Left hindlimb (tissue), 1 donor: ENCODE measurements at places on chromosomes 5 and 9.

GRCh38 chr5:99076723-99077640, 148.2 kb upstream of the CHD1 start:
- no peak for DNase-seq

- DNase-seq: no peak
Observed at GRCh38 chr5:29218138-29218537, 1975.3 kb upstream of the CDH6 start.

DNA sequence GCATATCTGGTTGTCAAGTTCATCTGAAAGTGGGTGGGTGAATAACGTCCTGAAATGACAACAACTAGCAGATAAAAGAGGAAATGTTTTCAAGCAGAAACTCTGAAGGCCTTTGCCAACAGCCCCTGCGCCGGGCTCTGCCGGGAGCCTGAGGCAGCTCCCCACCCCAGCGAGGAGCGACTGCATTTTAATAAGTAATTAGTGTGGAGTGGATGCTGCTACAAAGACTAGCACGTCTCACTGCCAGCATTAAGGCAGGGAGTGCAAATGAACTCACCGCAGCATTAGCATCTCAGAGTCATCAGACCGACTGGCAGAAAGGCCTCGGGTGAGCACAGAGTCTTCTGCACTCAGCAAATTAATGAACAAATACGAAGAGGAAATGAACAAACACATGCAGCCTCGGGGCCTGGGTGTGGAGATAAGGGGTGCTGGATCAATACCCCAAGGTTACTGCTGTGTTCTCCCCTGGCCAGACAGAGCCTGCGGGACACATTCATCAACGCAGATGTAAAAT, 63.8 kb downstream of the VAV2 start:
- DNase-seq: no peak

GRCh38 chr5:14421851-14422250, 159.7 kb upstream of the OTULINL start:
- no peak for DNase-seq

- DNase-seq: no peak
Observed at GRCh38 chr5:173483160-173483559, 133.3 kb downstream of the BOD1 start.

DNA sequence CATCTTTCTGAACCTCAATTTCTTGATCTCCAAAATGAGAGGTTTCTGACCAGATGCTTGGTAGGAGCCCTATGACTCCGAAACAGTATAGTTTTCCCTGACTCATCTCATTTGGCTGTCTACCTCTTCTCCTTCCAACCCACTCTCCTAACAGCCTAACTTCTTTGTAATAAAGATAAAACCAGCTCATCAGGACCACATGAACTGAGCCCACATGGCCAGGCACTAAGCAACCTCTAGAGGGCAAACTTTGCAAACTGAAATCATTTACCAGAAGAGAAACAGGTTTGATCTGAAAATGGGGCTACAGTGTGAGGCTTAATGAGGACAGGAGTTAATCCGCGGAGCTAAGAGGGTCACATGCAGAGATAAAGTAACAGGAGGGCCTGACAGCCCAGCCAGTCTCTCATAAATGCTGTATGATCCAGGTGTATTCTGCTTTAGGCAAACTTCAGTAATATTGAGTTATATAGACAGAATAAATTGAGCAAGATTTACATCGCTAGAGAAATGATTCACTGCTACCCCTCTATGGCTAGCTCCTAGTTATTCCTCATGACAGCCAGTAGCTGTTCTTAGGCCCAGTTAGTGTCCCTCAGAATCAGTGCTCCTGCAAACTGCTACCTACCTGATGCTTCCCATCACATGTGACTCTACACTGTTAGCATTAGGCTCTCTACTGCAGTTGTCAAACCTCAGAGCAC, 64.6 kb downstream of the ABCA1 start:
- peak; percentile 49 for DNase-seq

GRCh38 chr9:107332883-107333282, 49.8 kb downstream of the RAD23B start:
- DNase-seq: no peak

- DNase-seq: no peak
Observed at GRCh38 chr5:58009754-58010153, 450.1 kb downstream of the PLK2 start.

- DNase-seq: no peak
Observed at GRCh38 chr9:127455324-127455992, 4.1 kb downstream of the LRSAM1 start.
